Stimulated activated CD4-positive, alpha-beta T cell treated with anti-CD3 and anti-CD28 coated beads, Interleukin-4, amount 100 ng/mL, for 1 hour (primary cell): ENCODE measurements at places on chromosomes 11 and 22.

- no peak for DNase-seq
Measured at GRCh38 chr22:23781065-23781464, 5.7 kb upstream of the SMARCB1 start.

- no peak for DNase-seq
Measured at GRCh38 chr11:8070417-8071115, 10.4 kb upstream of the TUB start.

- DNase-seq, result no peak
Measured at GRCh38 chr22:50522806-50523438, 2.5 kb downstream of the SCO2 start.

DNA sequence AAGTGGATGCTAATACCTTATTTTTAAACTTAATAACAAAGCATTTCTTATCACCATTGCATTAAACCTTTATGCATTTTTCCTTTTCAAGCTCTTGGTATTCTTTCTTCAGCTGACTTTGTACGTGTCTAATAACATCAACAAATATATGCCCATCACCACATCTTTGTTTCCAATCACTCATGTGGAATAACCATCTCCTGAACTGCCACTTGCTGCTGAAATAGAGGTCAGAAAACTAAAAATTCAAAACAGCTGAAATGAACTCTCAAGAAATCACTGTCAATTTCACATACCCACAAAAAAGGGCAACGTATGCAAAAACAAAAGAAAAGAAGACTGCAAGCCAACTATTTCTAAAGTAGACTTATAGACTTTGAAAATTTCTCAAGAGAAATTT, 7.4 kb downstream of the MSANTD4 start:
- no peak for DNase-seq

DNA sequence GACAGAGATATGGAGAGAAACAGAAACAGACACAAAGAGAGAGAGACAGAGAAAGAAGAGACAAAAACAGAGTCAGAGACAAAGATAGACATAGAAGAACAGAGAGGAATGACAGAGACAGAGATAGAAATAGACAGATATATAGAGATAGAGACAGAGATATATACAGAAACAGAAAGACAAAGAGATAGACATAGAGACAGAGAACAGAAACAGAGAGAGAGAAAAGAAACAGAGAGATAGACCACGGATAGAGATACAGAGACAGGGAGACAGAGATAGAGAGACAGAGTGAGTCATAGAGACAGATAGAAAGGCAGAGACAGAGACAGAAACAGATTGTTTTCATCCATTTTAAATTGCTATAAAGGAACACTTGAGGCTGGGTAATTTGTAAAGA, 12.3 kb upstream of the MPEG1 start:
- no peak for DNase-seq

DNA sequence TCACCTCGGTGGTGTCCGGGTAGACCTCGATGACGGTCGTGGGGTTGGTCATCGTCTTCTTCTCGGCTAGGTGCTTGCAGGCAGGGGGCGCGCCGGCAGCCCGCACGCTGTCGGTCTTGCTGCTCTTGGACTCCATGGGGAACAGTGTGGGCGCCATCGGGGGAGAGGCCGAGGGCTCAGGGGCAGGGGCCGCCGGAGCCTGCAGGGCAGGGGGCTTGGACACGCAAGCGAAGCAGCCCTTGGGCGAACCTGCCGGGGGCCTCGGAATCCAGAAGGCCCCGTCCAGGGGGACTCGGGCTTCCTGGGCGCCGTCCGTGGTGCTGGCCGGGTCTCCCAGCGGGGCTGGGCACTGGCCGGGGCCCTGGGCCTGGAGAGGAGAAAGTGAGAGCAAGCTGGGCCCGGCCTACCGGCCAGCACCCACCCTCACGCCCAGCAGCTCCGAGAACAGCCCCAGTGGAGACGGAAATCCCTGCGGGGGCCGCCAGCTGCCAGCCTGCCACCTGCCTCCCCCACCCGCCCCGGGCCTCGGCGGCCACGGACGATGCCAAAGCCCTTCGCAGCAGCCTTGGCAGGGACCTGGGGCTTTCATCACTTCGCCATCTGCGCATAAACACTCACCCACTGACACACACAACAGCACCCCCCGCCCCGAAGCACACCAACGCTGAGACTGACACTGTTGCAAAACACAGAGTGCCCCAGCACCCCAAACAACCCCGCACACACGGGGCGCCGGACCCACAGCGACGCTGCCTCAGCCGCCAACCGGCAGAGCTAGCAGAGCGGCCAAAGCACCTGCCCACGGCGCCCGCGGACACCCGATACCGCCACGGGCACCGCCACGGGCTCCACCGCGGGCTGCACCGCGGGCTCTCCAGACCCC, 2.4 kb downstream of the IFITM10 start:
- DNase-seq, result no peak

- DNase-seq, result no peak
Measured at GRCh38 chr22:40855979-40856512, 393 bp downstream of the ST13 start.

- no peak for DNase-seq
Measured at GRCh38 chr22:46230262-46230901, 19.7 kb downstream of the CDPF1 start.

- no peak for DNase-seq
Measured at GRCh38 chr11:134476435-134477021, 64.5 kb upstream of the B3GAT1 start.

- no peak for DNase-seq
Measured at GRCh38 chr11:66133216-66133775, 63.2 kb downstream of the PACS1 start.

DNA sequence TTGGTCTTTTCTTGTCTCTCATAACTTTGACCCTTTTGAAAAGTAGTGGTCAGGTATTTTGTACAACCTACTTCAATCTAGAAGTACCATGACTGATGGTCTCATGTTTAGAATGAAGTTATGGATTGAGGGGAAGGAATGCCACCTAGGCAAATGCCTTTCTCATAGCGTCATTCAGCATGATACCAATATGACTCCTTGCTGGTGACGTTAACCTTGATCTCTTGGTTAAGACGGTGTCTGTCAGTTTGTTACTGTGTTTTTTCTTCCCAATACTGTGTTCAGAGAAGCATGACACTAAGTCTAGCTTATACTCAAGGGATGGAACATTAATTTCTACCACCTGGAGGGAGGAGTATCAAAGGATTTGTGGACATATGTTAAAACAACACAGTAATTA, 130.9 kb downstream of the KIF18A start:
- DNase-seq, result no peak

DNA sequence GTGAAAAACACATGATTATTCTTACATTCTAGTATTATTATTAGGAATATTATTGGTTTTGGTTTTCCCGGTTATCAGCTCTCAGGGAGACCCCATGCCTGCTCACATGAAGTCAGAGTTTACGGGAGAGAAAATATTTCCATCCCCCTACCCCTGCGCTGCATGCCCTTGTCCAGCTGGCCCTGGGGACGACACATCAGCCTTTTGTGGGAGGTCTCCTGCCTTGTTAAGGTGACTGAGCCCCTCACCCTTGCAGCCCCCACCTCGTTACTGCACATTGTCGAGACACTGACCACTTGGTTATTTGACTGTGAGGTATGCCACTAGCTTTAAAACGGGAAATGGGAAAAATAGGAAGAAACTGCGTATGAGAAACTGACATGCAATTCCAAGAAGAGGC, 63.0 kb downstream of the PARVG start:
- no peak for DNase-seq

GRCh38 chr11:117989351-117990102, 3.3 kb downstream of the IL10RA start:
- DNase-seq, result no peak

DNA sequence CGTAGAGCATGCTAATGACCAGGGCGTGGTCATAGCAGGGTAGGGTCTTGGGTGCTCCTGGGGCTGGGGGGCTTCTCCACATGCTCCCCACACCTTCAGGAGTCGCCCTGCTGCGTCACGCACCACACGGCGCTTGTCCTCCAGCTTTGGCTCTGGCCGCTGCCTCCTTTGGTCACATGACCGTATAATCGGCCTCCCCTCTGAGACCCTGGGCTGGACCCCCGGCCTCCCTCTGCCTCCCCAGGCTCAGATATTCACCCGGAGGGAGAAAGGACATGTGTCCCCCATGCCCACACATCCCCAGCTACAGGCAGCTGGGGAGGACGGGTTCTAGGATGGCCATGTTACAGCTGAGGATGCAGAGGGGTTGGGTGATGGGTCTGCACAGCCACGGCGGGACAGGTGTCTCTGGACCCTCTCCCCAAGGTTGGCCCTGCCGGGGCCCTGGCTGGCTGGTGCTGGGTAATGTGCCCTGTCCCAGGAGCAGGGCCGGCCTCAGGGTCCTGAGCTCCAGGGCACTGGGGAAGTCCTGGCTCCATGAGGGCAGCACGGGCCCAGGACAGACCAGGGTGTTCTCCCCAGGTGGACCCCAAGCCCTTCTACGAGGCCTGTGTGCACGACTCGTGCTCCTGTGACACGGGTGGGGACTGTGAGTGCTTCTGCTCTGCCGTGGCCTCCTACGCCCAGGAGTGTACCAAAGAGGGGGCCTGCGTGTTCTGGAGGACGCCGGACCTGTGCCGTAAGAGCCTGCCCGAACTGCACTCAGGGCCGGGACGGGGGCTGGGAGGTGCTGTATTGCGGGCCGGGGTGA, 14.5 kb downstream of the MUC2 start:
- DNase-seq, result no peak

GRCh38 chr11:6617315-6617781, 1.9 kb downstream of the TPP1 start:
- no peak for DNase-seq

DNA sequence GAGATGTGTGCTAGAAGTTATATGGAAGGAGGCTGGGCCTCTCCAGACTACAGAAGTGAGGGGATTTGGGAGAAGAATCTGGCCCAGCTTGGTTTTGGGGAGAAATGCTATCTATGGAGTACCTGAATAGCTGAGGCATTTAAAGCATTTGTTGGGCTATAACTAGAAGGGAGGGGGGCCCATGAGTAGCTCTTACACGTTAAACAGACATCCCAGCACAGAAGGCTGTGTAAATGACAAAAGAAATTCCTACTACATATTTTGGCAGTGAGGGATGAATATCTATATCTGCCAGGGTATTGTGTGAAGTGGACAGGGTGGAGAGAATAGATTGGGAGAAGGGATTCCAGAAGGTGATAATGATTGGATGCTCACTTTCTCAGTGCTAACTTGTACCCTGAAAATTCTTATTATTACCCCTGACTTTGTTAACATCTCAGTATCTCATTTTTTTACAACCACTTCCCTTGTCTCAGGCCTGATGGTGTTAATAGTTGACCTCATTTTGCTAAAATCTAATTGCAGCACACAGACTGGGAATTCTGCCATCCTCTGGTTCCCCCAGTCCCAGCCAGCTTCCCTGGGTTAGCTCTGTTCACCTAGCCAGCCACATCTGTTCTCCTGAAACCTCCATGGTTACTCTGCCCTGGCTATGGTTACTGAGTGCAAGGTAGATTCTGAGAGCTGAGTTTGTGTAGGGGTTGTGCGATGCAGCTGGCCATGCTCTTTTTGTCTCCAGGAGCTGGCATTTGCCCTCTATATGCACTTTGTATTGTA, 28.8 kb upstream of the RRM1 start:
- no peak for DNase-seq

DNA sequence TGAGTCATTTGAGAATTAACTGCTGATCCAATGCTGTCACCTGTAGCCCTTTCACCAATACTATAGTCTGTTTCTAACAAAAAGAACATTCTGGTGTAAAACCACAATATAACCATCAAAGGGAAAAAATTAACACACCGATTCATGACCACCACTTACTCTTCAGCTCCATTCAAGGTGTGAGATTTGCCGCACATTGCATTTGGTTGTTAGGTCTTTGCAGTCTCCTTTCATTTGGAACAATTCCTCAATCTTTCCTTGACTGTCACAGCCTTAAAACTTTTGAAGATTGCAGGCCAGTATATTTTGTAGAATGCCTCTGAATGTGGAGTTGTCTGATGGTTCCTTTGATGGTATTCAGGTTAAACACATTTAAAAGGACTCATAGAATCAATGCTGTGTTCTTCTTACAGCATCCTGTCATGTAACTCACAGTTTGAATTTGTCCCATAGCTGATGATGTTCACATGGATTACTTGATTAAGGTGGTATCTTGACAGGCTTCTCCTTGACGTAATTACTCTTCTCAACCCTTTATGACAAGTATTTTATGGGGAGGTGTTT, 63.6 kb downstream of the TNRC6B start:
- DNase-seq, result no peak

GRCh38 chr11:115304774-115305472, 199.3 kb downstream of the CADM1 start:
- no peak for DNase-seq

- DNase-seq, result no peak
Measured at GRCh38 chr22:27571463-27572277, 229.9 kb downstream of the MN1 start.

GRCh38 chr22:46356496-46357480, 21.3 kb downstream of the TRMU start:
- DNase-seq, result no peak

DNA sequence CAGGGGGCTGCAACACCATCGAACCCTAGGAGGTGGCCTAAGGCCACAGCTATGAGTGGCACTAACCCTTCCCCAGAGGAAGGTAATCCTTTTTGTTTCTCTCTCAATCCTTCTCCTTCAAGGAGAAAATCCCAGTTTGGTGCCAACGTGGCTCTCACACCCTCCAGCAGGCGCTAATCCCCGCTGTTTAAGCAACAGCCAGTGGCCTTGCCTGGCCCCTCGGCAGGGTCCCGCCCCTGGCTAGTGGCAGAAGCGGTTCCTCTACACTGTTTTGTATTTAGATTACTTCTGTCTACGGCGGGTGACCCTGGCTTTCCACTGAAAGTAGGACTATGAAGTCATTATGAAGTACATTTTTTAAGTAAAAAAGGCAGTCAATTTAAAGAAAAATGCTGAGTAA, 15.5 kb downstream of the GNAZ start:
- DNase-seq, result no peak

DNA sequence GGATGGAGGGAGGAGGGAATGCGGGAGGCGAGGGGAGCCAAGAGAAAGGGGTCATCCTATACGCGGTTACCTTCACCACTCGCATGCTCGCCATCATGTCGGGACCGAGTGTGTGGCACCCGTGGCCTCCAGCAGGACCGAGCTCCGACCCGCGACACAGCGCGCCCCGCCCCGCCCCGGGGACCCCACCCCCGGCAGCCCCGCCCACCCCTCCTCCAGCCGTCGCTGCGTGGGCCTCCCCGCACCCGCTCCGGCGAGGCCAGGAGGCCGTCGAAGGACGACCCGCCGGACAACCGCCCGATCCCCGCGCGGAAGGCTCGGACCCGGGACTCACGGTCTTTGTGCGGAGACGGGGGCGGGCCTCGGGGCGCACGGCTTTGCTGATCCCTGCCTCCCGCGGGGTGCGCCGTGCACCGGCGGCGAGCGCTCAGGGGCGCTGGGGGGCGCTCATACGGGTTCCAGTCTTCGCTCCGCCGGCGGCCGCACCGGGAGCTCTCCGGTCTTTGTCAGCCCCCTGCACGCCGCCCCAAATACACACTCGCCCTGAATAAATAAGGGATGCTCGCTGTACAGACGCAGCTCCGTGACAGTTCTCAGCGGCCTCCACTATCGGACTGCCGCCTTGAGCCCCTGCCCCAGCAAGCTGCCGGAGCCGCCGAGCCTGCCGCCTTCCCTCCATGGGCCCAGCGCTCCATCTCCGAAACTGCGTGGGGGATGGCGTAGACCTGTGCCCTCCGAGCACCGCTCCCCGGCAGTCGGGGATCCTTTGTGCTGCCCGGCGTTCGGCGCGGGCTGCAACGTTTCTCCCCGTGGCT, at the start of gene UBE2L6:
Gene UBE2L6, minus strand, starts transcription at position 158 of the 815 bp plus-strand sequence. Its CDS starts 61 bp downstream, at position 97.
- DNase-seq, result peak; percentile 72
